Hematopoietic multipotent progenitor cell treated with erythropoietin and hydrocortisone succinate and interleukin-3 and kit ligand, for 4 days (in vitro differentiated cells): ENCODE measurements at places on chromosomes 6 and 20.

DNA sequence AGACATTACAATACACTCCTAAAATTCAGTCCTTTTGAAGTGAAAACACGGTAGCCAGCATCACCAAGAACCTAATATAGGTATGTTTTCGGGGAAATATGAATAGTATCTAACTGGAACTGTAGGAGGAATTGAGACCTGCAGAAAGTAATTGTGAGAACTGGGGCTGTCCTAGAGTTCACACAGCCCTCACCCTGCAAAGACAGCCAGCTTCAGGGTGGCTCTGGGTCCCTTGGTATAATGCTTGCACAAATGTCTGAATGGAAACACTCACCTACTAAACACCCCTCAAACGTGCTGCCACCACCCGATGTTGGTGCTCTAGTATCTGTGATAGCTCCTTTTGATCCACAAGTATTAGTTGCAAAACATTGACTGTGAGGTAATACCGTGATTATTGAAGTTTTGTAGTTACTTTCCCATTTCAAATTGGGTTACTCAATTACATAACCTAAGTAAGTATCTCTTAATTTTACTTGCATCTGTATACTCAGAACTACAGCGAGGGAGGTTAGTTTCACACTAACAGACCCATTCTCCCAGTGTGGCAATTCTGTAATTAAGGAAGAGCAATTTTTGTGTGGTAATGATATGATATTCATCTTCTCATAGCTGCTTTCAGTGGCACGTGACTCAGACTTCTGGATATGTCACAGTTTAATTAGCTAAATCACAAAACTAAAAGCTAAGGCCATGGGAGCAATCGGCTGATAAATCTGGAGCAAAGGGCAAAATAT, 129.5 kb downstream of the INSM1 start:
- DNase-seq = no peak

- DNase-seq = no peak
Measured at GRCh38 chr6:110232450-110232849, 52.2 kb downstream of the CDC40 start.

DNA sequence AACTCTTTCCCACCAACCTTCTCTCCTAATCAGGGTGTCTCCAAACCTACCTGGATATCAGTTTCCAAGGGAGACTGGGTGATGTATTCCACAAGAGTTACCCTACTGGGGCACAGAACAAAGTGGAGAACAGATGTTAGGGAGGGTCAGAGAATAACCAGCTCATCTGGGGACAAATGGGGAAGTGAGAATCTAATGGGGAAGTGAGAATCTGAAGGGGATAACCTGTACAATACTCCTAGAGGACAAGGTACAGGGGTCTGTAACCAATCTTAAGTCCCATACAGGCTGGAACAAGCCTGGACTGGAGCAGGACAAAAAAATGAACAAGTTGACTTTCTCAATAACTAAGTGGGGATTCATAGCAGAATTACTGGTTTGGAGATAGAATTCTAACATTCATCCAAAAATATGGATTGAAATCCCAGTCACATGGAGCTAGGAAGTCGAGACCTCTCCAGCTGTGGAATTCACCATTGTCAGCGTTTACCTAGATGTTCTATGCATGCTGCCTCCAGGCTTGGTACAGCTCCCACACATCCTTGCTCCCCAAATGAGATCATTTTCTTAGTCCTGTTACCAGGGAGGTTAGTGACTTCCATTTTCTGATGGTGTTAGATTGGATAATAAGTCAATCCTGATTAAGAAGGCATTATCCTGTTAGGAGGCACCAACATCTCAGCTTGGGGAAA, 214.8 kb upstream of the MOCS1 start:
- DNase-seq = peak; percentile 7

GRCh38 chr20:52295556-52295955, 104.0 kb upstream of the ZFP64 start:
- DNase-seq = no peak

DNA sequence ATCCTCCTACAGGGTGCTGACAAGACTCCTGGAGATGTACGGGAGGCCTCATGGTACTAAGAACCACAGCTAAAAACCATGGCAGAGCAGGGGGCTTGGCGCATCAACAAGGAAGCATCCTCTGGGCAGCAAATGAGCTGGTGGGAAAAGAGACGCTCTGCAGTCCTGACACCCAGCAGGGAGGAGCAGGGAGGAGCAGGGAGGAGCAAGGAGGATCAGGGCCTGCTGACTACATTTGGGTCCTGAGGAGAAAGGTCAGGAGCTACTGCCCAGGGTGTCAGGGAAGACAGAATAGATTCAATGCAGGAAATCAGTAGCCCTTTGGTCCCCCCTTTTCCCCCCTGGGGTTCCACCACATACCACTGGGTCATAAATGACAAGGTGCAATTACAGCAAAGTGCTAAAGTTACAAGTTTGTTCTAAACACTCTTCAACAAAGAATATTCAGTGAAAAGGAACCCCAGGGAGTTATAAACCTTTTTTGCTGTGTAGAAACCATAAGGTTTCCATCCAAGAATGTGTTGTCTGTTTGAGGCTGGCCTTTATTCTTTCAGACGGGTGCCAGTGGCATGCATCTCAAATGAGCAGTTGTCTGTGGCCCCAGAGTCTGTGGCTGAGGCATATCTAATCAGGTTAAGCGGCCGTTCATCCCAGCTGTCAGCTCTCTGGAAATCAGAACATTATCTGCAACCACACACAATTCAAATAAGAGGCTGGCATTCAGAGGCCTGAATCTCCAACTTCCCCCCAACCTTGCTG, 325.0 kb downstream of the CDC5L start:
- DNase-seq = peak; percentile 78

- DNase-seq = peak; percentile 8
Measured at GRCh38 chr20:56925082-56925830, 296.1 kb downstream of the TFAP2C start.

DNA sequence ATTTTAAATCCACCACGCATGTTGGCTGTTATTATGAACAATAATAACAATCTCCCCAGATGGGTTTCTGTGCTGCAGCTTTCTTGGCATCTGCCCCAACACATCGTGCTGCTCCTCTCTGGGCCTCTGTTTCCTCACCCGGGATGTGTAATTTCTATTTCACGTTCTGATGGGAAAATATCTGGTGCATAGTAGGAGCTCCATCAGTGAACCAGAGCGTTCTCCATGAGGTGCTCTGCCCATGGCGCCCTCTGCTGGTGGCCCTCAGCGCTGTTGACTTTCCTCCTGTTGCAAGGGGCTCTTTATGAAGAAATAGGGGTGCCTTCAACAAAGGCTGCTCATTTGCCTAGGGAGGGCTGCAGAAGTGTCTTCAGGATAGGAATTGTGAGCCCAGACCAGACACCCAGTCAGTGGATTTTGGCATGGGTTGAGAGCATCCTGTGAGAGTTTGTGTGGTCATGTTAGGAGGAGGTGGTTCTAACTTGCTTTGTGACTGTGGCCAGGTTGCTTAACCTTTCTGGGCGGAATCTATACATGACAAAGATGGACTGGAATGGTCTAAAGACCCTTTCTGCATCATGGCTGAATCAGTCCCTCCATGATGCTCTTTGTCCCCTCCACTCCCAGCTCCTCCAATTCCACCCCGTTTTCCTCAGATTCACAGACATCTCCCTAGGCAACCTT, 8.1 kb downstream of the SCRT2 start:
- DNase-seq = peak; percentile 77

GRCh38 chr20:1711826-1712601, 54.4 kb upstream of the SIRPG start:
- DNase-seq = peak; percentile 87

GRCh38 chr6:30206799-30207618, 6.2 kb downstream of the TRIM26 start:
- no peak for DNase-seq

- no peak for DNase-seq
Measured at GRCh38 chr20:4484379-4484997, 237.2 kb upstream of the PRND start.

- peak; percentile 73 for DNase-seq
Measured at GRCh38 chr6:17015551-17016381, 86.1 kb upstream of the STMND1 start.

DNA sequence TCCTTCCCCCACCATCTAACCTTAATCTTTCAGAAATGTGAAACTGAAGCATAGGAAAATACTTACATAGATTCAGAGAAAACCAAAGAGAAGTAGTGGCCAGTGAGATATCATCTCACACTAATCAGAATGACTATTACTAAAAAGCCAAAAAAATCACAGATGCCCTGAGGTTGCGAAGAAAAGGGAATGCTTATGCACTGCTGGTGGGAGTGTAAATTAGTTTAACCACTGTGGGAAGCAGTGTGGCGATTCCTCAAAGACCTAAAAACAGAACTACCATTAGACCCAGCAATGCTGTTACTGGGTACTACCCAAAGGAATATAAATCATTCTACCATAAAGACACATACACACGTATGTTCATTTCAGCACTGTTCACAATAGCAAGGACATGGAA, 9.2 kb upstream of the PREX1 start:
- DNase-seq = no peak

DNA sequence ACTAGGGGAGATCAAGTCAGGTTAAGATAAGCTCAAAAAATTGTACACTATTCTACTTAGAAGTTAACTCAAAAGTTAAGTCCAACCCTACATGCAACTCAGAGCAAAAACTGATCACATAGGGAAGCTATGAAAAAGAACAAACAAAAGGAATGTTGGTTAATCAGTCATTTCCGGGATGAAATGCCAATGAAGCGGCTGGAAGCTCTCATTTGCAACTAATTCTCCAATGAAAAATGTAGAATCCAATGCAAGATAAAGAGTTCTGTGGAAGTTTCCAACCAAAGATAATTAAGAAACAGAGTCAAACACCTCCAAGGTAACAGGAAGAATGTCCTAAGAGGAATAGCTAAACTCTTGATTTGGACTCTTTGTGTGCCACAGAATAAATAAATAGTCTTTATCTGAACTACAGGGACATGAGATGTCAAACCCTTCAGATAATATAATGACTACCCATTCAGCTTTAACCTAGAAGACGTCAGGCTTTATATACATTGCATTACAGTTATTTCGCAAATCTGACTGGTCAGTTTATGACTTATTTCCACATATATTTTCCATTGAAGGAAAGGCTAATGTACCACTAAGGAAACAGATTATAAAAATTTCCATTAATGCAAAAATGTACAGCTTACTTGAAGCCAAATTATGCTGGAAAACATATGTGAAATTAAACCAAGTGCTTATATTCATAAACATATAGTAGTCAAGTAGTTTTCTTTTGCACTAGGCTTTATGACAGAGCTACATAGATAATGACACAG, 48.0 kb upstream of the DST start:
- no peak for DNase-seq

DNA sequence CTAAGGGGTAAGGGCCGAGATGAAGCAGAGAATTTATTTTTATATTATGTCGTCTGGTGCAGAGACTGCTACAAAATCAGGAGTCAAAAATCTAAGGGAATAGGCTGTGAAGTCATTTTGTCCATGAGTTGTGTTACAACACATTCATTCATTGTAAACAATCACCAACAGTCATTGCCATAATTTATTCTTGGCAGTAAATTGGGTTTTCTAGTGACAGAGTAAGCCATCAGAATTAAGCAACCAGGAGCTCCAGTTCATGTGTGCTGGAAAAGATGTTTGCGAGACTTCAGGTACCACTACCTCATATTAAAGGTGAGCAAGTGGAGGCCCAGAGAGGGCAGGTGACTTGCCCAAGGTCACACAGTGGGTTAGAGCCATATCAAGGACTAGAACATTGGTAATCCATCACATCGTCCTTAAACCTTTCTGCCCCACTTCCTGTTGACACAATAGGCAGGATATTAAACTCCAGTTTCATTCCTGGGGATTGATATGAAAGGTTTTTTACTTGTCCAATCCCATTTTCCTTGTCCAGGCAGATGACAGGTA, 46.0 kb downstream of the E2F3 start:
- no peak for DNase-seq

DNA sequence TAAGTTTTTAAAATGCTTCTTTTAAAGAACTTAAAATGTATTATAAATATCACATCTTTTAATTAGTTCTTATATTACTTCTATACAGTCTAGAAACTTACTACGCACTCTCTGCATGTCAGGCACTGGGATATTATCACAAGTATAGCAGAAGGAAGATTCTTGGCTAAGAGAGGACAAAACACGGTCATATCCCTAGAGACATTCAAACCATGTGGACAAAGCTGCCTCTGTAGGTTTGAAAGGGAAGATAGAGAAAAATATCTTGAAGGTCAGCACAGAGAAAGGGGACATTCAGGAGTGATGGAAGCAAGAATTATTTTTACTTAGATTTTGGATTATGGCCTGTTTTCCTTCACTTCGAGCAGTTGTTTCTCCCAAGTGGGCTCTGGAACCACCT, 64.1 kb downstream of the LRRC1 start:
- no peak for DNase-seq

DNA sequence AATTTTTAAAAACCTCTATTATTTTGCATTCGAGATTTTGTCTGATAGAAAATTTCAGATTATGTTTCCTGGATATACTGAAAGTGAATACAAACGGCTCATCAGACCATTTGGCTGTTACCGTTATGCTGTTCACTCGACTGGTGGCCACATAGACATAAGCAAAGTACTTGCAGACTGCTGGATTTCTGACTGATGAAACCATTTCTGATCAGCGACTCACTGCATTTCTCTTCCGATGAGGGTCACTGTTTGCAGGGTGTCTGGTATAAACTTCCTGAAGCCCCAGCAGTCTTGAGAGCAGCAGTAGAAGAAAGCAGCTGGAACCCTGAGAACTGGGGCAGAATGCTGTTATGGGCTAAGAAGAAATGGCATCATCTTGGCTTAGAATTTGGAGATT, 17.7 kb downstream of the SNX9 start:
- DNase-seq = no peak

- DNase-seq = no peak
Measured at GRCh38 chr6:119385994-119386393, 36.4 kb upstream of the MAN1A1 start.

DNA sequence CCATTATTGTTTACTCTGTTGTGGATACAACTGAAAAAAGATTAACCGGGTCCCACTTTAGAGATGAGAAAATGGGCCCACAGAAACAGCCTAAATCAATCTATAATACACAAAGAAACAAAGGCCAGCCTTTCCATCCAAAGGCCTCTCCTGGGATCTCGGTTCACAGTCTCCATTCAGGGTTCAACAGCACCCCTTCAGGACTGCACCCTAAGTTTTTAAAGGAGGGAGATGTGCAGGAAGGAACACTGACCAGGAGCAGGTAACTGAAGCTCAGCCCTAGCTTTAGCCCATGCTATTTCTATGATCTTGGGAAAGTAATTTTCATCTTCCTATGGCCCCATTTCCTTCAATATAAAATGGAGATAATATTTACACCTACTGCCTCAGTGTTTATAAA, 147.7 kb downstream of the BTBD9 start:
- DNase-seq = no peak

- peak; percentile 87 for DNase-seq
Measured at GRCh38 chr6:77466055-77466450, 2.8 kb upstream of the HTR1B start.
